ENCODE measurements at places on chromosomes 6 and 20.

DNA sequence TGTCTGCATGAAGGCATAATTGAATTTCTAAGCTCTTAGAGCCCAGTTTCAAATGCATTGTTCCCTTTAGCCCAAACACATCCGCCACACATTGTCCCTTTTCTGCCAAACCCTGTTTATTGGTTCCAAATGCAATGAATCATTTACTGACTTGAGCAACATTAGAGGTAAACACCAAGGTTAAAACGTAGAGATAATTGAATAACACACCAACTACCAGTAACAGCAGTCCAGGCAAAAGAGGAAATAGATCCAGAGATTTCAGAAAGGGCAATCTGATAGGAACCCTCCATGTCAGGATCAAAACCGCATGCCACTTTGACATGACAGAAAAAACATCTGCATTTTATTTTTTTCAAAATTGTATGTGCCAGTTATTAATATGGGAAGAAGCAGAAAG, 114.8 kb downstream of the PKHD1 start:
- DNase-seq: no peak

DNA sequence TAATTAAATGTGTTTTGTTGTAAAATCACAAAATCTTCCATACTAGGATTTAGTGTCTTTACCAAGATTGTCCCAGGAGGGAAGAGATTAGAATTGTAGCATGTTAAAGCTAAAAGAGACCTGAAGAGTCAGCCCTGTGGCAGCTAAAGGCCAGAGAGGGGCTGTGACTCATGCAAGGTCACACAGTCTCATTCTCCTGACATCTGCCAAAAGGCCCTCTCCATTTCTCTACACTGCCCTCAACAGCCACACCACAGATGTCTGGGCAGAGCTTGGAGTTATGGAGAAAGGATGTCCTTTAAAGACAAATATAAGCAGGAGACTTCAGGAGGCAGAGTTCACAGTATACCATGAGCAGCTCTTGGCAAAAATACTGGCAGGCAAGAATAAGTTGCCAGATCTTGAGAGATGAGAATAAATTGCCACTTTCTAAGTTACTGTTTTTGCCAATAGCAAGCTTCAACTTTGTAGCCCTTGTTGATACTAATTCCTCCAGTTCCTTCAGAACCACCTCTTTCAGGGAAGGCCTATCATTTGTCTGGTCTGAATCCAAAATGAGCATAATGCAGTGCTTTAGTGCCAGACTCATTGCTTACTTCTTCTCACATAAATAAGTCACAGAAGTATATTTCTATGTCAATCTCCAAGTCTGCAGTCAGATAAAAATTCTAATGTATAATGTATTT, 41.7 kb downstream of the AKIRIN2 start:
- DNase-seq: no peak

DNA sequence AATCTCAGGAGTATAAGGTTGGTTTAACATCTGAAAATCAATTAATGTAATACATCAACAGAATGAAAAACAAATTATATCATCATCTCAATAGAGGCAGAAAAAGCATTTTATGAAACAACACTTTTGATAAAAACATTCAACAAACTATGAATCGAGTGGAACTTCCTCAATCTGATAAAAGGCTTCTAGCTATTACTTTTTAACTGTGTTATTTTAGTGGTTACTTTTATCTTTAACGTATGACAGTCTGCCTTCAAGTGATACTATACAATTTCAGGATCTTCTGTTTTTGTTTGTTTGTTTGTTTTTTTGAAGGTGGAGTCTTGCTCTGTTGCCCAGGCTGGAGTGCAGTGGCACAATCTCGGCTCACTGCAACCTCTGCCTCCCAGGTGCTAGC, 73.7 kb downstream of the ZFAND3 start:
- DNase-seq: no peak

DNA sequence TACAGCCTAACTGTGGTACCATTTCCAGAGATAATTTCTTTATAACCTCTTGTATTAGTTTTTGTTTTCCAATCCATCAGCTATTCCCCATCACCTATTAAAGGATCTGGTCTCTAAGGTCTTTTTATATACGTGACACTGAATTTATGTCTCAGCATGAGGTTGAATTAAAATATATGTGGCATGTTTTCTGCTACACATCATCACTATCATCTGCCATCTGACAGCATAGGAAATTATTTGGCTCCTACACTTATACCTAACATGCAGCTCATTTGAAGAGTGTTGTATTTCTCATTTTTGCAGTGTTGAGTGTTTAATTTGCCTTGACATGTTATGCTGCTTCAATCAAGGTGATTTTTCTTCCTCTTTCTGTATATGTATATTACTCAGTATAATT, 100.3 kb downstream of the LIN28B start:
- no peak for DNase-seq

DNA sequence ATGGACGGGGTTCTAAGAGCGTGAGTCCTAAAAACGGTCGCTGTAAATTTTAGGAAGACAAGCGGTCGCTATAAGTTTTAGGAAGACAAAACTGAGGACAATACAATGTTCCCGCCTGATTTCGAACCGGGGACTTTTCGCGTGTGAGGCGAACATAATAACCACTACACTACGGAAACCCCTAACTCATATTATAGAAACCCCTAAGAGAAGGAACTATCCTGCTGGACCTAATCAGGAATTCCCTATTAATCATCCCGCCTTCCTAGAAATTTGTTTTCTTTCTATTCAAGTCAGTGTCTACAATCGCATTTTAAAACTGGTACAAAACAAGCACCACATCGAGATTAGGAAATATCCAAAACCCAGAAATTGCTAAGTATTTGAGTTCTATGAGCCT, 183.8 kb downstream of the OR2B2 start:
- DNase-seq: no peak

DNA sequence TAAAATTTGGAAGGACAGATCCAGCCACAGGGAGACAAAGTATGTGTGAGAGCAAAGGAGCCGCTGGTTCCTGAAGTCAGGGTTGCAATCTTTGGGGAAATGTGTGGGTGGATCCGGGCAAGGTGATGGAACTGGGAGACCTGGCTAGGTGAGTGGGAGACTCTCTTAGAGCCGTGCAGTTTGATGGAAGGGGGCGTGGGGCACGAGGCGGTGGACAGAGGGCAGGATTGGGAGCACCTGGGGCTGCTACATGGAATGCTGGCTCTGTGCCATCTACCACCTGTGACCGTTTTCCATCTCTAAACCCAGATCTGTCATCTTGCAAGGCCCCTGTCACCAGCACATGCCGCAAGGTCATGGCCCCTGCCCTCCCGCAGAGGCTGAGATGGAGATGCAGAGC, 268.4 kb downstream of the SMOC2 start:
- no peak for DNase-seq

- DNase-seq: no peak
Measured at GRCh38 chr6:88263591-88263990, 97.4 kb upstream of the CNR1 start.

DNA sequence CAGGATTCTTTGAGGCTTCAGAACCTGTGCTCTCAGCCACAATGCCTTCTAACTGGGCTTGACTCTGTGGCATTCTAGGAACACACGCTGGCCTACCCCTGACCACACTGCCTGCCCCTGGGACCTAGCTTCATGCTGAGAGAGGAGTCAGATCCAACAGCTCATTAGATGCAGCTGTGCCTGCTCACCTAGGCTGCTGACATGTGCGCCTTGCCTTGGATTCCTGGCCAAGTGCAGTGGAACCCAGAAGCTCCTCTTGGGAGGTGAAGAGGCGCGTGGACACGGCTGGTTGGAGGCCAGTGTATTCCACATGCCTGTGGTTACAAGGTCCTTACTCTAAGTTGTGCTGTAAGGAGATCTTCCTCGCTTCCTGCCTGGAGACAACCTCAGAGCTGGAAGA, 24.7 kb upstream of the KCNK16 start:
- DNase-seq: no peak

GRCh38 chr20:2114990-2115681, 13.5 kb downstream of the STK35 start:
- DNase-seq: no peak

DNA sequence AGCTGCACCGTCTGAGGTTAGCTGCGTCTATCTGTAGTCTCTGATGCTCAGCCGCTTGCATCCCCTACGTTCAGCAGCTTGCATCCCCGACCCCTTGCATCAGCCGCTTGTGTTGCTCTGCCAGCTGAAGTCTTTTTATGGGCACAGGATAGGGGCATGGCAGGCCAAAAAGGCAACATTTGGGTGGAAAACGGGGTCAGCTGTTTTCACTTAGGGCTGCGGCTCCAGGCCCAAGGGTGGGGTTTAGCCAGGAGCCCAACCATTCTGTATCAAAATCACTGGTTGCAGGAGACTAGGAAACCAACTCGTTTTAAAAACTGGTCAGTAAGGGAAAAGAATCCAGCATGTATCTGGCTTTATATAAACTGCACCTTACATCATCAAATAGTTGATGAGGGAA, 49.9 kb downstream of the FAM50B start:
- DNase-seq: no peak

- DNase-seq: peak; percentile 26
Measured at GRCh38 chr6:15491255-15491985, 171.4 kb downstream of the DTNBP1 start.

DNA sequence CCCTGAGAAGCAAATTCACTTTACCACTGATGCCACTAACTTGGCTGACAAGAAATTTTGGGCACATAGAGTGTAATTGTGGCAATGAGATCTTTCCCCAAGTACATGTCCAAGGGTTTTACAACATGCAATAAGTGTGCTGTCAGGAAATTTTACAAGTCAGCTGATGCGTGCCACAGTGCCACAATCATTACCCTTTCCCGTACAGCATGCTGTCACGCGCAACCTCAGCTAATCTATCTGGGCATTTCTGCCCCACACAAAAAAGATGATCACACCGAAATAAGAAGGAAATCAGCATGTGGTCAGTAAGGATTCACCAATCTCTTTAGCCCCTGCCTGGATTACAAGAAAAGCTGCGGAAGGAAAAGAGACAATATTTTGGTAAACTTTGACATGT, 163.6 kb upstream of the PREP start:
- no peak for DNase-seq

DNA sequence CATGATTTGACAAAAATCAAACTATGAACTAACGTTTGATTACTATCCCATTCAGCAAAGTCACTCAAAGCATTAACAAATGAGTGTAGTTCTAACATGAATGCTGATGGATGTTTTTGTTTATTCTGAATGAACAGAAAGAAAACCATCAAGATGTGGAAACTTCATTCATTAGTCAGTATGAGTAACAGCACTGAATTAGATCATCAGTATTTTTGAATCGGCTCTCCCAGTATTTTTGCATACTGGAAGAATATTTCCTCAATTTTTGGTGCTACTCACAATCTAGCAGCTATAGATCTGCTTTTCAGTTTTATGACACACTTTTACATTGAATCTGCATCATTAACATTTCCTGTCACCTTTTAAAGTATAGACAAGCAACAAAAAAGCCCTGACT, 63.8 kb upstream of the CD83 start:
- DNase-seq: no peak

GRCh38 chr6:125013938-125014660, 51.9 kb downstream of the RNF217 start:
- DNase-seq: no peak

DNA sequence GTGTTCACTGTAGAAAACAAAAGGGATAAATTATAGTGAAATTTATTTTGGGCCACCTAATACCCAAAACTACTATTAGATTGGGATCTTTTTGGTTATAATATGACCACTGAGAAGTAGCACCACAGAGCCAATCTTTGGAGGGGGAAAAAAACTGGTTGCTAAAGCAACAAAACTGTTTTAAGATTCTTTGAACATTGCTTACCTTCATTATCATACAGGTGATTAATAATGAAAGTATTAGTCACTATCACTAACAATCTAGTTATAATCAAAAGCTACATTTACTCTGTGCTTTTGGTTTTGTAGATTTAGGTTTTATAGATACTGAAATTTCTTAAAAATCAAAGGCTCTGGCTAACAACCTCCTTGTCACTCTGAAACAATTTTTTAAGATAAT, 31.7 kb downstream of the STX7 start:
- DNase-seq: no peak

GRCh38 chr20:42482808-42483207, 706.9 kb downstream of the PTPRT start:
- no peak for DNase-seq

- no peak for DNase-seq
Measured at GRCh38 chr6:135346747-135347146, 150.8 kb downstream of the AHI1 start.

- DNase-seq: no peak
Measured at GRCh38 chr20:59645761-59646171, 41.4 kb downstream of the PHACTR3 start.

- DNase-seq: no peak
Measured at GRCh38 chr20:20134941-20135575, 82.7 kb downstream of the CFAP61 start.

GRCh38 chr20:46483879-46484278, 29.5 kb downstream of the ZNF334 start:
- no peak for DNase-seq

- no peak for DNase-seq
Measured at GRCh38 chr6:18216411-18216810, 47.9 kb downstream of the DEK start.

DNA sequence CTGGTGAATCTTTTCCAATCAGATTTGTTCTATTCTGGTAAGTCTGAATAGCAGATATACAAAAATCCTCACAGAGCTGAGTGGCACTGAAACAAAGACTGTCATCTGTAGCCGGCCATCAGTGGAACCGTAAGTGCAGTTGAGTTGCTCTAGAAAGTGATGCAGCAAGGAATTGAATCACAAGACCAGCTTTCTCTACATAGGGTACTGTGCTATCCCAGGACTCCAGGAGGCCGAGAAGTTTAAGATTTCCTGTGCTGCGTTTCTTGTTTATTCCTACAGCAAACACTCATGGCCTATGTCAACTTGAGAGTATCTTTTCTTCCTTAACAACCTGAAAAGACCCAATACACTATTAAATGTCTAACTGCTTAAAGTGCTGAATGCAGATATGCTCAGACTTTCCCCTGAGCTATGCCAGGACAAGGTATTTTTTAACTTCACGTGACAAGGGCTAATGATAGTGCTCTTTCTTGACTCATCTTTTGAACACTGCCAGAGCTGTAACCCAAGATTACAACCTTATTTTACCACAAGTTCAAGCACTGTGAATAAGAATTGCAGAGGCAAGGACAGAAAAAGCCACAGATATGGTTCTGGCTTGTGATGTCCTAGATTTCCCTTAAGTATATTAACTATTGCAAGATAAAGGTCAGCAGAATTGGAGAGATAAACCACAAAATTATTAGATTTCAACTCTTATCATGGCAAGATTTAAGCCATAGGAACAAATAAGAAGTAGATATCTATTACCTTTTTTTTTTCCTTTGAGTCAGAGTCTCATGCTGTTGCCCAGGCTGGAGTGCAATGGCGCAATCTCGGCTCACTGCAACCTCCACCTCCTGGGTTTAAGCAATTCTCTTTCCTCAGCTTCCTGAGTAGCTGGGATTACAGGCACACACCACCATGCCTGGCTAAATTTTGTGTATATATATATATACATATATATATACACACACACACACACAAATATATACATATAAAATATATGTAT, 71.6 kb downstream of the GJA1 start:
- DNase-seq: no peak

- no peak for DNase-seq
Measured at GRCh38 chr6:111943726-111944125, 70.5 kb upstream of the FYN start.

GRCh38 chr6:43669922-43670622, 17.5 kb downstream of the MRPS18A start:
- DNase-seq: no peak

GRCh38 chr6:107493158-107494057, 3.5 kb downstream of the SOBP start:
- no peak for DNase-seq

GRCh38 chr20:51255417-51255816, 232.5 kb upstream of the KCNG1 start:
- DNase-seq: no peak

GRCh38 chr6:107956181-107956580, 1.8 kb downstream of the SEC63 start:
- no peak for DNase-seq

Data from stimulated activated CD8-positive, alpha-beta memory T cell treated with anti-CD3 and anti-CD28 coated beads, Interleukin-2, amount 100 ng/mL, for 1 hour (primary cell).